ENCODE measurements at places on chromosomes 13 and 19.

GRCh38 chr19:5122121-5122400 is 153.1 kb downstream of the KDM4B start:
- DNase-seq, result no peak

DNA sequence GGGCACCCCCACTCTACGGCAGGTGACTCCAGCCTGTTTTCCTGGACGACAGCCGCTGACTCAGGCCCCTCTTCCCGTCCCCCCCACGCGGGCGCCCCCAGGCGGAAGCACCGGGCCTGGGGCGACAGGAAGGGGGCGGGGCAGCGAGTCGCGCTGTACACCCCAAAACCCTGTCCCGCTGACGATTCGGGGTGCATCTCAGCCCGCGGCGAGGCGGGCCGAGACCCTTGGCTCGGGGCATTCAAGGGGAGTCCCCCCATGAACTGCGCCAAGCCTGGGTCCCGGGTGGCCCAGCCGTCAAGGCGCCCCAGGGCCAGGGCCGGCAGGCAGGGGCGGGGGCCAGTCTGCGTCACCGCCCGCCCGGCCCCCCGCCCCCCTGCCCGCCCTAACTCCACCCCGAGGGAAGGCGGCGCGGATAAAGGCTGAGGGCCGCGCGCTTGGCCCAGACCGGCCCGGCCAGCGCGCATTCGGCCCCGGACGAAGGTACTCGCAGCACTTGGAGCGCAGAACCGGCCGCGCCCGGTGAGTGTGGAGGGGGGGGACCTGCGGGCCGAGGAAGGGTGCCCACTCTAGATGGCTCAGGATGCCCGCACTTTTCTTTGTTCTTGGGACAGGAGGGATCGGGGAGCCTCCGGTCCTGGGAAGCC is at the start of gene MIDN:
TSS of gene MIDN (plus strand) at position 445 of the 647 bp plus-strand sequence. CDS start 1,714 bp downstream, outside the sequence.
- no peak for DNase-seq

- no peak for DNase-seq
Observed at GRCh38 chr13:111508902-111509509, 188.6 kb downstream of the TEX29 start.

DNA sequence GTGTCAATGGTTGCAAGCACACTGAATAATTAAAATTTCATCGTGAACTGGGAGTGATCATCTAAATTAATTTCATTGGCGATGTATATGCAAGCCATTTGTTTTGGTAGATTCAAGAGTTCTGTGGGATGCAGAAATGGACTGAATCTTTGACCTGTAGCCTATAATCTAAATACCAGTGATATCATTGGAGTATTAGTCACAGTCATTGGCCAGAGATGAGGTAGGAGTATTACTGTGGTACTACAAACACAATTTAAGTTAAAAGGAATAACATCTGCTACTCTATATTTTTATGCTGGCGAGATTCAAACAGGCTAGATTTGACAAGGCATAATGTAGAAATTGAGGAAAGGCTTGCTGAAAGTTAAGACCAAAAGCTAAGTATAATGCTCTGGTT is 14.0 kb downstream of the FRY start:
- no peak for DNase-seq

GRCh38 chr13:60584976-60585375 is 188.0 kb downstream of the TDRD3 start:
- DNase-seq, result no peak

GRCh38 chr13:52001120-52001731 is 10.0 kb downstream of the ATP7B start:
- DNase-seq, result peak; percentile 11

- no peak for DNase-seq
Observed at GRCh38 chr19:275958-276646, 15.1 kb downstream of the PLPP2 start.

DNA sequence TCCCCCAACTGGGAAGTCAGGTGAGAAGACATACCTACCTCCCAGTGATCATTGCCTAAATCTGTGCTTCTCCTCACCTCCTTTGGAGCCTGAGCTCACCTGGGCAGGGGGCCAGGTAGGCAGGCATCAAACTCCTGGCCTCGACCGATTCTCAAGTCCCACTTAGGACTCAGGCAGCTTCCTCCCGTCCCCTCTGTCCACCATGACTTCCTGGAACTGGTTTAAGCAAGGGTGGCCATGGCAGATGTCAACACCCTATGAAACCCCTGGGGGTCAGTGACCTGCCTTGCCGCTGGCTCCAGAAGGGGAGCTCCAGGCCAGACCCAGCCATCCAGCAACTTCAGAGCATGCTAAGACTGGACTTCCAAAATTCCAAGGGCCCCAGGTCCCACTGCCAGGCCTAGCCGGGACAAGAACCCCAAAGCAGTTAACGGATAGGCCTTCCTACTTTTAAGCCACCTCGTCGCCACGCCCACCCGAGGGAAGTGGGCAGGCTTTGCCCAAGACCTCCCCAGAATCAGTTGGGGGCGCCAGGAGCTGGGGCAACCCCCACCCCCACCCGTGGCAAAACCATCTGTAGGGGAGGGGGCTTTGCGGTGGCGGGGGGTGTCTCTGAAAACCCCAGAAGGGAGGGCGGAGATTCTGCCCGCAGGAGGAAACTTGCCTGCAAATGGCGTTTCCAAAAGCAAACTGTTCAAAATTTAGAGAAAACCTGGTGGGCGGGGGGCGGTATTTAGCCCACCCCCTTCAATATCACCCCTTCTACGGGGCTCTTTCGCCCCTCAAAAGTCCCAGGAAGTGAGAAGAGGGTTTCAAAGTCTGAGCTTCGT is 657 bp downstream of the PLIN3 start:
- no peak for DNase-seq

- DNase-seq, result no peak
Observed at GRCh38 chr19:1574354-1575136, 6.4 kb upstream of the MEX3D start.

GRCh38 chr13:31965361-31966066 is 66.1 kb upstream of the FRY start:
- DNase-seq, result no peak

DNA sequence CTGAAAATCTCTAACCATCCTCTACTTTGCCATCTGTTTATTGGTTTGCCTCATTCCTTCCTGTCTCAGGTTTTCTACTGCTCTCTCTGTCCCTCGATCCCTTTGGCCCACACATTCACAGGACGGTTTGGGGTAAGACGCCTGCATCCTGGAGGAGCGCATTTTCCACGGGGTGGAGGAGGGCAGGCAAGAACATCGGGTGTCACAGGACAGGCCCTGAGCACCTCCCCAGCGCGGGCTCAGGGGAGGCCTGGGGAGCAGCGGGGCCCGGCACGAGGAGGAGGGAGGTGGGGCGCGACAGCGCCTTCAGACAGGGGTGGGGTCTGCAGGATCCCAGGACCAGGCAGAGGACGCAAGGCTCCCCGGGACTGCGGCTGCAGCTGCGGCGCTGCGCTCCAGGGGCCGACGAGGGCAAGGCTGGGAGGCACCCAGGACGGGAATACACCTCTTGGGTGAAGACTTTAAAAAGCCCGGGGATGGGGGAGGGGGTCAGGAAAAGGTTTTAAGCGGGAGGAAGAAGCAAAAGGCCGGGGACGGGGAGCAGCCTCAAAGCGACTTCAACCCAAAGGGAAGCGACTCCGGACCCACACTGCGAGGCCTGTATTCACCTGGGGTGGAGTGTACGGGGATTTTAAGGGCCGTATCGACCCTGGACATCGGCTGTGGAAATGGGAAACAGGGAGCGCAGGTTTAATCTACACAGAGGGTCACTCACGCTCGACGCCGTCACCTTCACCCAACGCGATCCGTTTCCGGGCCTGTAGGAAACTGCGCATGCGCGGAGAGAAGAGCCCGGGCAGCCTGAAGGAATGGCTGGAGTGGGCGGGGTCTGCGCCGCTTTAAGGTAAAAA is at the start of gene ZNF415:
TSS of gene ZNF415 (minus strand) at position 770 of the 851 bp plus-strand sequence. CDS start 10,234 bp downstream, outside the sequence.
- peak; percentile 41 for DNase-seq

DNA sequence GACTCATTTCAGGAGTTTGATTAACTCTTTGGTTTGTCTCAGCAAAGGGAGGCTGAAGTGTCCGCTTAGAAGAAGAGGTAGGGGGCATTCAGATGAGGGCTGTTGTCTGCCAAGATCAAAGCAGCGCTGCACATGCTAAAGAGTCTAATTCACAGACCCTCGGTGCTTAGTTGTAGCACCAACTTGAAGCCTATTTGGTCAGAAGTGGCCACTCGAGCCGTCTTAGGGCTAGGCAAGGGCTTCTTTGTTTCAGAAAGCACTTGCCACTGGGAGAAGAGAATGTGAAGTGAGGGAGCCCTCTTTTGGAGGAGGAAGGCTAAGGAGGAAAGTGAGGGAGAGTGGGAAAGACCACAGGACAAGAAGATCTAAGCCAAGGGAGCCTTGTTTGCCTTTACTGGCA is 313.4 kb upstream of the TMTC4 start:
- DNase-seq, result peak; percentile 16

DNA sequence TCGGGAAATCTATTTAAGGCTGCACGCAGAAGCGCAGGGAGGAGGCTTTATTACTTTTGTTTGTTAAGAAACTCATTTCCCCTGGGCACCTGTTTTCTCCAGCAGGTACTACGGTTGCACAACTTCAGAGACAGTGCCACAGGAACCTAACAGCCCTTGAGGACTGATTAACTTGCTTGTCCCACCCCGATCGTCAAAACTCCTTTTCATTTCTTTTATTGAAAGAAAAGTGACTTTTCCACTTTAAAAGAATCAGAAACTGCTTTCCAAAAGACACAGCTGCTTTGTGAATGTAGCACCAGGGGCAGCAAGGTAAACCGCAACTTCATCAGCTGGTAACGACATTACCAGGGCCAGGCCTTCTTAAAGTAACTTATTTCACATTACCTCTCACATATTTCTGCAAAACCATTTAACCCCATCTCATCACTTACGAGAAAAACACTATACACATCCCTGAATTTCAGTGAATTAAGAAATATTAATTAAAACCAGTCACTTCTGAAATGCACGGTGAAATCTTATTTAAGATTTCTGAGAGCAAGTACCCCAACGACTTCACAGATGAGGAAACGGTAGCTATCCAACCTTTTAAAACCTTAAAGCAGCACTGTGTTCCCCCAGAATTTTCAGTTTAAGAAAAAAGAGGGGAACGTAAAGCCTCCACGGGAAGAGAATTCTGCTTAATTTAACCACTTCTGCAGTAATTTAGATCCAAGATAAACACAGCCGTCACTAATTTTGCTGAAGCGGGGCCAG is 1.4 kb downstream of the ANKRD10 start:
- DNase-seq, result no peak

- no peak for DNase-seq
Observed at GRCh38 chr19:13840305-13841085, 36.4 kb upstream of the NANOS3 start.

DNA sequence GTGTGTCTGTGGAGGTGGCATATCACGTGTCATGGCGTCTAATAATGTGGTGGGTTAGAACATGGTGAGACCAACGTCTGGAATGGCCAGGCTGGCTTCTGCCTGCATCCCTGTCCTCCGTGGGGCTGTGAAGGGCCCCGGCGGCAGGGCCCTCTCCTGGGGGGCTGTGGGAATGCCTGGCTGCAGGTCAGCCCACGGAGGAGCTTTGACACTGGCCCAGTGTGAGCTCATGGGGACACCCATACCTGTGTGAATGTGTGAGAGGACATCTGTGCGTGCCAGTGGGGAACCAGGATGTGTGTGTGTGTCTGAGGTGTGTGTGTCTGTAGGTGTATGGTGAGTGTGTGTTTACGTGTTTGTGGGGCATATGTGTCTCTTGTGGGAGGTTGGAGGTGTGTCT is 300.1 kb downstream of the TEX29 start:
- DNase-seq, result no peak

GRCh38 chr19:2227415-2228156 is 8.5 kb downstream of the PLEKHJ1 start:
- no peak for DNase-seq

GRCh38 chr19:2578901-2579677 is 103.2 kb downstream of the GADD45B start:
- peak; percentile 61 for DNase-seq

GRCh38 chr19:4737955-4738600 is 14.4 kb upstream of the DPP9 start:
- DNase-seq, result no peak

DNA sequence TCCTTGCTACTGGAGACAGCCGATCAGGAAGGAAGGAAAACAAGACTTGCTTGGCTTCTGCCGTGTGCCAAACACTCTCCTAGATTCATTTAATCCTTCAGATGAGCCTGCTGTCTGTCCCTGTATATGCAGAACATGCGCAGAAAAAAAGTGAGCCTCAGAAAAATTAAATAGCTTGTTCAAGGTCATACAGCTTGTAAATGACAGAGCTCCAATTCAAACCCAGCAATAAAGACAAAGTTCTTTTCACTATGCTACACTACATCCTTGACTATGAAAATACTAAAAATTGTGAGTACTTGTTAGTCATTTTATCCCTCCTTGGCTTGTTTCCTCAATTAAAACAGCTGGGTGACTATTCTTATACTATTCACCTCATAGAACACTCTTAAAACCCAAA is 121.4 kb downstream of the KCNRG start:
- no peak for DNase-seq

GRCh38 chr13:47168066-47168465 is 271.2 kb upstream of the HTR2A start:
- no peak for DNase-seq

DNA sequence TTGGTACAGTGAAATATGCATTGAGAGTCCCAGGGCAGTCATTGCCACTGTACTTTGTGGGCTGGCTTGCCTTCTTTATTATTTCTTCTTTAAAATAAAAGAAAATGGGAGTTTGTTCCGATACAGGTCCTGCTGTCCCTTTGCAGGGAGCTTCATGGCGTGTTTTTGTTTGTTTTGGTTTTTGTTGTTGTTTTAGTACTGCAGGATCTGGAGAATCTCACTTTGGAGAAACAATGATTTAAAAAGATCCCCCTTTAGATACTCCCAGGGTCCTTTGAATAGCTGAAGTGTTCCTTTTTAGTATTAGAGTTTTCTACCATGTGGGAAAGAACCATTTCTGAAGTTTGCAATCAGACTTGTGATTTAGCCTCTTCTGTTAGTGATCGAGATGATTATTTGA is 11.1 kb downstream of the CHAF1A start:
- DNase-seq, result no peak

DNA sequence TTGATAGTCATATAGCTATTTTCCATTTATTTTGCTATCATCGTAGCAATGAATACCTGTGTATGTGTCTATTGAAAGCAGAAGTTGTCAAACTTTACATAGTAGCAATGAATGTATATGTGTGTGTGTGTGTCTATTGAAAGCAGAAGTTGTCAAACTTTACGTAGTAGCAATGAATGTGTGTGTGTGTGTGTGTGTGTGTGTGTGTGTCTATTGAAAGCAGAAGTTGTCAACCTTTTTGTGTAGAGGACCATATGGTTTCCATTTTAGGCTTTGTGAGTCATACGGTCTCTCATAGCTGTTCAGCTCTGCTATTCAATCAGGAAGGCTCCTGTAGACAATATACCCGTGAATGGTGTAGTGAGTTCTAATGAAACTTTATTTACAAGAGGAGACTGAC is 20.8 kb downstream of the NLRP4 start:
- DNase-seq, result no peak

DNA sequence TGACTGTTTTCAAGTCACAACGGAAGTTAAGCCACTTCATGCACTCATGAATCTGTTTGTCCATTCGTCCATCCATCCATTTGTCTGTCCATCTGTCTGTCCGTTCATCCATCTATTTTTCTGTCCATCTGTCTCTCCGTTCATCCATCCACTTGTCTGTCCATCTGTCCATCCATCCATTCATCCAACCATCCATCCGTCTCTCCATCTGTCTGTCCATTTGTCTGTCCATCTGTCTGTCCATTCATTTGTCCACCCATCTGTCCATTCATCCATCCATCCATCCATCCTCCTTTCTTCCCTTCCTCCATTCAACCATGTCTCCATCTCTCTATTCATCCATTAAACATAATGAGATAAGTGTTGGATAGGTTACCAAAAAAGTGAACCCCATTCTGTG is 123.5 kb upstream of the UQCRFS1 start:
- no peak for DNase-seq

Data from AG04450 (cell line).